ENCODE measurements at places on chromosomes 2 and 18. TPM values are rescaled to one million over a fixed set of nuclear protein-coding genes. Genes with fewer than 3 reads are reported as not detected.

Gene NOL4
- total RNA-seq = not detected

Gene NR4A2
- 3.0 TPM for total RNA-seq

Gene MLPH
- 327 TPM for total RNA-seq

Gene GKN2
- 2.2 TPM for total RNA-seq

Gene CD302
- total RNA-seq = 2.1 TPM

Gene PMAIP1
- 11.7 TPM for total RNA-seq

Gene EGR4
- total RNA-seq = 0.28 TPM

Gene PDE1A
- total RNA-seq = 0.11 TPM

Gene SNED1
- total RNA-seq = 0.54 TPM

Gene CD8B
- not detected for total RNA-seq

Gene SERPINB5
- total RNA-seq = 0.11 TPM

Gene KCNIP3
- total RNA-seq = 2.0 TPM

Gene MPHOSPH10
- 46.9 TPM for total RNA-seq

Gene RFTN2
- not detected for total RNA-seq

Gene ALPG
- total RNA-seq = 0.33 TPM

Gene FAHD2B
- 11.7 TPM for total RNA-seq

Gene CROCC2
- not detected for total RNA-seq

All from A549 treated with Mapracorat at 1 μM for 4 hours (cell line).